ENCODE measurements at places on chromosomes 11 and 22.

DNA sequence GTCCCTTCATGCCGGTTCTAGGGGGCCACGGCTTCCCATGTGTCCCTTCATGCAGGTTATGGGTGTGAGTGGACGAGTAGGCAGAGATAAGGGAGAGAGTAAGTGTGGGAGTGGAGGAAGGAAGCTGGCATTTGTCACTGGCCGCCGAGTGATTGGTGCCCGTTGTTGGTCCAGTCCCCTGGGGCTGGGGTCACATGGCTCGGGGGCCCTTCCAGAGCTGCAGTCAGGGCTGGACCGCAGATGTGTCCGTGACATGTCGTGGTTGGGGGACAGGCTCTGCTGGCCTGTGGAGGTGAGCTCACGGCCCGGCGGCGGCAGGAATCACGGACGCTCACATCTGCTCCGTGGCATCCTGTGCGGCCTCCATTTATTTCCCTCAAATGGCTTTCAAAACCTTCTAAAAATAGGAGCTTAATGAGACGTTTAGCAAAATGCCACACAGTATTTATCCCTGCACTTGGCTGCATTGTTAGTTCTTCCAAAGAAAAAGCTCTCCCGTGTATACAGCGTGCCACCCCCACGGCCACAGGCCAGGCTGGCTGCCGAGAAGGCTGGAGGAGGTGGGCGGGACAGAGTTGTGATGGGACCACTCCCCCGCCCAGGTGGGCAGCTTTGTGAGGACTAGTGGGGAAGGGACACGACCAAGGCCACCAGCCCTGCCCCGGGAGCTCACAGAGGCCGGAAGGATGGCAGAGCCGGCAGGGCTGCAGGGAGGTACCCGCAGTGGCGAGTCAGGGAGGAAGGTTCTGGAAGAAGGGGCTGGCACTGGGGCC, 386.7 kb downstream of the TBC1D22A start:
- DNase-seq, result no peak

GRCh38 chr11:124724979-124725718, 14.6 kb upstream of the NRGN start:
- no peak for DNase-seq

- no peak for DNase-seq
Observed at GRCh38 chr22:44707752-44708151, 5.7 kb downstream of the PRR5 start.

DNA sequence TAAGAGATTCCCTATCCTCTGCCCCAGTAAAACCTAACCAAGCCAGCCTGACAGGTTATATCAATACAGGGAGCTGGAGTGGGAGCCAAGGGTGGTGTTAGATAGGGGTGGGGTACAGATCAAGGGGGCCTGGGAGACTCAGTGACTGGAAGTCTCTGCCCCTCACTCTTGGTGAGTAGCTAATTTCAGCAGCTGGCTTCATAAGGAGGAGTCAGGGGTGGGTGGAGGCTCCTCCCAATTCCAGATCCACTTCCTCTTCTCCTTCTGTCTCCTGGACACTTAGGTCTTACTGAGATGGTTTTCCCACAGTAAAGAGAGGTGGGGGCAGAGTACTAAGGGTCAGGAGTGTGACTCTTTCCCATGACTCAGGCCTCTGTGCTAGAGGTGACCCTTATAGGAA, 1.1 kb upstream of the VSIG2 start:
- DNase-seq, result no peak

GRCh38 chr22:37095113-37095512, 14.4 kb downstream of the TMPRSS6 start:
- no peak for DNase-seq

DNA sequence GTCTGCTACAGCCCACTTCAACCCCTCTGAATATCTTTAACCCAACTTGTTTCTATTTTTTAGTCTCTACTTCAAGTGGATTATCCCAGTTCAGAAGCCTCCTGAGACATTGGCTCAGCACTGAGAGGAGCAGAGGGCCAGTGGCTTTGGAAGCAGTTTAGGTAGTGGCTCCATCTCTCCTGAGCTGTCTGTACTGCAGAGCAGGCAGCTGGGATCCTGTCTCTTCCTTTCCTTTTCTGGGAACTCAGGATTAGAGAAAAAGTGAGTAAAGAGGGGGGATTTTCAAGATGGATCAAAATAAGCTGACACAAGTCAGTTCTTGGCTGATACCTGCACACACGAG, 512.0 kb downstream of the OPCML start:
- no peak for DNase-seq

GRCh38 chr11:103904324-103904667, 132.1 kb upstream of the DDI1 start:
- no peak for DNase-seq

DNA sequence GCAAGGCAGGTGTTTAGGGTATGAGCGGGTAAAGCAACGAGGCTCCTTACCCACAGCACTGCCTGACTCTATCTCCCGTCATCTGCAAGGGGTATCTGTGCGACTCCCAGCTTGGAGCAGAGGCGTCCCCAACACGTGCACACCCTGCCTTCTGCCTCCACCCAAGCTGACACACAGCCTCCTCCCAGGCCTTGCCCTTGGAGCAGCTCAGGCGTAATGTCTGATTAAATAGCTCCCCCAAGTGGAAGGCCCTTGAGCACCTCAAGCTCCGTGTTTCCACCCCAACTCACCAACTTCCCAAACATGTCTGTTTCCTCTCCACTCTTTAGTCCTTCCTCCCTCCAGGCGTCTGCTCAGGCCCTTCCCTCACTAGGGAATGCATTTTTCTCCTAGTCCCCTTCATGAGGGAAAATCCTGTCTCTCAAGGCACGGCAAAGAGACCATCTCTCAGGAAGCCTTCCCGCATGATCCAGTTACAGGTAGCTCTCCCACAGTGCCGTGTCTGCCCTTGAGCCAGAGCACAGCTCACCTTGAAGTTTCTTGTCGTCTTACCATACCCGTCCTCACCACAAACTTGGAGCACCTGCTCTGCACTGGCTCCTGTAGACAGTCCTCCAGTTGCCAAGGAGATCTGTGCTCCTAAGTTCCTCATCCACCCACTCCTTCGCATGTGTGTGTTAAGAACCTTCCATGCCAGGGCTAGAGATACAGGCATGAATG, 15.8 kb downstream of the CYB5R2 start:
- DNase-seq, result no peak

GRCh38 chr11:10208131-10208575, 85.9 kb downstream of the SBF2 start:
- DNase-seq, result peak; percentile 19

DNA sequence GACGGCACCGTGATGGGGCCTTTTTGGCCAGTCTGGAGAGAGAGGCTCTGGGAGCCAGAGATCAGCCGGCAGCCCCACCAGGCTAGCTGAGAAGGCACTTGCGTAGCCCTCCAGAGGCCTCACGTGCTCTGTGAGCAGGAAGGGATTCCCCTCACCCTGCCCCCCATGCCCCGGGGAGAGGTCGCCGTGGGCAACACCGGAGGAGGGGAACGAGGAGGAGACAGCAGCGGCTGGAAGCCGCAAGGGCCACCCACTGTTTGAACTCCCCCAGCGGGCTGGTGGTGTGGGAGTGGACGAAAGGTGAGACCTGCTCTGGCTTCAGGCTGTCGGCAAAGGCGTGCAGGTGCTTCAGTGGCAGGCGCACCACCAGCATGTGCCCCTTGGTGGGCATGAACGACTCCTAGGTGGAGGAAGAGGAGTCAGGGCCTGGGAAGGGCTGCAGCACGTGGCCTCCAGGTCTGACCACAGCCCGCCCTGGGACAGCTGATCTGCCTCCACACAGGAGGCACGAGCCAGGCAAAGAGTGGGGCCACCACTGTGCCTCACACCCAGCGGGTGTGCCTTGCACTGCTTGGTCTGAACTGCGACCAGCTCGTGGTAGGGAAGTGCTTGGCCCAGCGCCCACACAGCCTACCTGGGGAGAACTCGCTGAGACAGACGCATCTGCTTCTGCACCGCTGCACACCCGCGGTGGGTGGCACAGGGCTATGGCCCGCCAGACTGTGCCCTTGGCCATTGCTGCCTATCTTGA, 99.9 kb downstream of the MED15 start:
- DNase-seq, result no peak

GRCh38 chr11:114796954-114797721, 118.8 kb downstream of the NXPE2 start:
- no peak for DNase-seq

GRCh38 chr11:60803273-60803936, 18.3 kb downstream of the MS4A10 start:
- no peak for DNase-seq

DNA sequence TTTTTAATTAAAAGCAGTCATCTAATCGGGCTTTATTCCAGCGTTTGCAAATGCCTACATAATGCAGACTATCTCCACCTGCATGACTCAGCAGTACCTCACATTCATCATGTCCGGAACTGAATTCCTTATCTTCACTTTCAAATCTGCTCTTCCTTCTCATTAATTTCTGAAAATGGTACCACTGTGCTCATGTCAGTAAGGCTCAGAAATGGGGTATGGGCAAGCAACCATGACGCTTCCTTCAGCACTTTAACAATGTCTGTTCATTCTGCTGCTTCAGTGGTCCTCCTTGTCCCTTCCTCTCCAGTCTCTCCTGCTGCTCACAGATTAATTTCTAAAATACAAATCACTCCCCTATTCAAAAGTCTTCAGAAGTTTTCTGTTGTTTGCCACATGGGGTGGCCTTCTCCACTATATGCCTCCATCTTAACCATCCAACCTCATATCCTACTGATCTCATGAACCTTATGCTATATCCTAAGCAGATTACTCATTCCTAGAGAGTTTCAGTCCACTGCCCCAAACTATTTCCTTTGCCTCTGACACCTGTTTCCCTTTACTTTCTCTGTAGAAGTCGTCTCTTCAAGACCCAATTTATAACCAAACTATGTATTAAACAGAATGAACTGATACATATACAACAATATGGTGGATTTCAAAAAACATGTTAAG, 7.0 kb downstream of the GTF2H1 start:
- no peak for DNase-seq

DNA sequence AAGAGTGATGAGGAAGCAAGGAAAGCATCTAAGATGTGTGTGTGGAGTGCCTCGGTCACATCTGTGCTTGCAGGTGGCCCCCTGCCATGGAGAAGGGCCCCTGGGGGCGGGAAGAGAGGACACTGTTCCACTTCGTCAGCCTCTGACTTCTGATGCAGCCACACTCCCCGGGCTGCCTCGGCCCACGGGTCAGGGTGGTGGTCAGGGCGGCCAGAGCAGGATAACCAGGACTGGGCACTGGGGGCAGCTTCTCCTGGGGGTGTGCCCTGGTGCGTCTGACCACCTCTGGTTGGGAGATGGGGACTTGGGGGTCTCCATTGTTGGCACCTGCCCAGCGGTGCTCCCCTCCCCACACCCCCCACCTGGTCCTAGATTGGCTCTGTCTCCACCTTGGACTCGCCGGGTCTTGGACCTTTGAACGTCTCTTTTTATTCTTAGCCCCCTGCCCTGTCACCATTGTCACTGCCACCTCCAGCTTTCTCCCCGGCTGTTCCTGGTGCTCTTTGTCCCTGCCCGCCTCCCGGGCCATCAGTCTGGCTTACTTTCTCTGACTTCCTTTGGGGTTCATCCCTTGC, 114.4 kb downstream of the KIAA1671 start:
- DNase-seq, result no peak

GRCh38 chr22:24726848-24727217, 47.7 kb downstream of the PIWIL3 start:
- DNase-seq, result no peak

DNA sequence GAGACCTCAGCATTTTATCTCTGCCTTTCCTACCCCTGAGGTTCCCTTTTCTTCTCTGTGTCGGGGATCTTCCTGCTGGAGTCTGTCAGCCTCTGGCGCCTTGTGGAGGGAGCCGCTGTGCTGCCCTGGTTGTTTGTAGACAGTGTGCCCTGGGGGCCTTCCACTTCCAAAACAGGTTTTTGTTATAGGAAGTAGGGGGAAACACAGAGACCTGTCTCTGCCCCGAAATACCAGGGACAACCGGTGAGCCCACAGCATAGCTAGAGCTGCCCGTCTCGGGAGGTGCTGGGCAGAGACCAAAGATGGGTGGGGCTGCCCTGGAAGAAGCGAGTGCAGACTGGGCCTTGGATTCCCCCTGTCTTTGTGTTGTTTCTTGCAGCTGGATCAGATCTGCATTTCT, 8.0 kb downstream of the NCAPH2 start:
- DNase-seq, result no peak

GRCh38 chr11:121420398-121420797, 31.7 kb upstream of the SORL1 start:
- DNase-seq, result no peak

GRCh38 chr11:102220728-102221467, 96.4 kb upstream of the BIRC3 start:
- DNase-seq, result no peak

DNA sequence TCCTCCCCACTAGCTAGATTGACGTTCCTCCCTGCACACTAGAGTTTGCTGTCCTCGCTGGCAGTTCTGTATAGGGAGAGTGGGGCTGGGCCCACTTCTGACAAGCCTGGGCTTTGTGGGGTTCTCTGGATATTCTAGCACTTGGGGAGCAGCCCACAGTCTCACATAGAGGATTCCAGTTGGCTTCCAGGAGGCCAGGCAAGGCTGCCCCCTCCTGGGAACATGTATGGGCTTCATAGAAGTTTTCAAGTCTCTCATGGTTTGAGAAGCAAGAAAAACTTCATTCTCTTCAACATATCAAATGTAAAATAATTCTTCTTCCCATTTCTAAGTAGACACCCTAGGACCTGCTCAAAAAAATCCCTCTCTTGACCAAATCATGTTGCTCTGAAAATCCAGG, 87.5 kb downstream of the NAV2 start:
- no peak for DNase-seq

DNA sequence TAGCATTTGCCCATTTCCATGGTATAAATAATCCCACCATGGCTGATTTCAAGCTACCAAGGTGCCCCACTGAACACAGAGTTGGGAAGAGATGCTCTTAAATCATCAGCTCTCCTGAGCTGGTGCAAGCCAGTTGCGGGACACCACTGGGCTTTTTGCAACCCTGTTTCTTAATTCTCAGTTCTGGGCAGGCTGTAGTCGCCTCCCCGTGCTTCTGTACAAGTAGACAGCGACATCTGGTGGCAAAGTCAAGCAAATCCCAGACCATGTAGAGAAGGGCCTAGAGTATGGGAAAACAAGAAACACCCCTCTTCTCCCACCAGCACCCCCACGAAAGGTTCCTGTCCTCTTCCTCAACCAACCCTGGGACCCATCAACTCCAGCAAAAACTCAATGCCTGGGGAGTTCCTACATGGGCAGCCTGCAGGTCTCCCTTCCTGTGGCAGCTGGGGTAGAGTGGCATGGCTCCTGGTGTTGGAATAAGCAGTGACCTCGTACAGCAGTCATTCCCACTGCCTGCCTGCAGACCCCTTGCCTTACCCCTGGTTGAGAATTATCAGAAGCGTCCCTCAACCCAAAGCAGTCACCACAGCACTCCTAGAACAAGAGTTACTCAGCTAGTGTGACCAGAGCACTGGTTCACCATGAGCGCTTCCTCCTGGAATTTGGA, 68.4 kb downstream of the IGLL5 start:
- DNase-seq, result no peak

DNA sequence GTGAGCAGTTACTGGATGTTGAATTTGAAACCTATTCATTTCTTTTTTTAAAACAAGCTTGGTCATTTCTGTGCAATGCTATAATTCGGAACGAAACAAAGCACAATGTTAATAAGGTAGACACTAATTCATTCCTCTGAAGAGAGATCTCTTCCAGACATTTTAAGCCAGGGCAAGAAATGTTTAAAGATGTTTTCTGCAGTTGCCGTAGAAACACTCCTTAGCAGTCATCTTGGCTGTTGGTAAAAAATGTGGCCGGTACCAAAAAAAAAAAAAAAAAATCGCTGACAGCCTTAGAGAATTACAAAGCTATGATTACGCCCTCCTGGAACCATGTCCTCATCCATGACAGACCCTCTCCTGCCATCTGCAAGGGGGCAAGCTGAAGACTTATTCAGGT, 66.4 kb upstream of the TTC12 start:
- DNase-seq, result no peak

Data from NCI-H1417 treated with DMSO at 0.1 percent for 48 hours (cell line).